Lung (tissue), 17 donors: ENCODE measurements at places on chromosomes 7 and 10. TPM values are rescaled to one million over a fixed set of nuclear protein-coding genes. Genes with fewer than 3 reads are reported as not detected.

TWIST1 gene
- 0.74 TPM for total RNA-seq

ADRB1 gene
- 8.8 TPM for total RNA-seq

CDK14 gene
- 32.0 TPM for total RNA-seq

CPVL gene
- 18.1 TPM for total RNA-seq

HOXA11 gene
- total RNA-seq: not detected

CYP2E1 gene
- total RNA-seq: 1.9 TPM

RASA4B gene
- total RNA-seq: 11.4 TPM

LSM5 gene
- total RNA-seq: 35.3 TPM

MEOX2 gene
- 103 TPM for total RNA-seq

ACSM6 gene
- not detected for total RNA-seq

IFIT1B gene
- 3.7 TPM for total RNA-seq

ZNF735 gene
- not detected for total RNA-seq

MYL10 gene
- total RNA-seq: not detected

TACC2 gene
- total RNA-seq: 43.3 TPM

TMEM225B gene
- total RNA-seq: 0.31 TPM

THSD7A gene
- 12.1 TPM for total RNA-seq

ZNF775 gene
- total RNA-seq: 4.4 TPM

EN2 gene
- not detected for total RNA-seq

WDFY4 gene
- total RNA-seq: 11.9 TPM

HOXA1 gene
- 0.37 TPM for total RNA-seq

SORCS1 gene
- total RNA-seq: 0.06 TPM

BCAP29 gene
- 49.0 TPM for total RNA-seq

C10orf105 gene
- 0.14 TPM for total RNA-seq

CDC14C gene
- not detected for total RNA-seq

RBM20 gene
- total RNA-seq: 3.3 TPM

CNPY1 gene
- total RNA-seq: not detected

RADIL gene
- total RNA-seq: 6.6 TPM

ELN gene
- 149 TPM for total RNA-seq

FAM241B gene
- total RNA-seq: 1.5 TPM

ICA1 gene
- total RNA-seq: 54.6 TPM

PARD3 gene
- 28.8 TPM for total RNA-seq

TMEM26 gene
- total RNA-seq: 5.8 TPM

CWF19L1 gene
- 30.0 TPM for total RNA-seq

VPS37D gene
- 5.5 TPM for total RNA-seq

MRPL32 gene
- 34.4 TPM for total RNA-seq

CRHR2 gene
- total RNA-seq: not detected
